ENCODE measurements at places on chromosomes 11 and 22.
A peak's percentile ranks its signal among the peaks of the same experiment; 100 is the strongest.

DNA sequence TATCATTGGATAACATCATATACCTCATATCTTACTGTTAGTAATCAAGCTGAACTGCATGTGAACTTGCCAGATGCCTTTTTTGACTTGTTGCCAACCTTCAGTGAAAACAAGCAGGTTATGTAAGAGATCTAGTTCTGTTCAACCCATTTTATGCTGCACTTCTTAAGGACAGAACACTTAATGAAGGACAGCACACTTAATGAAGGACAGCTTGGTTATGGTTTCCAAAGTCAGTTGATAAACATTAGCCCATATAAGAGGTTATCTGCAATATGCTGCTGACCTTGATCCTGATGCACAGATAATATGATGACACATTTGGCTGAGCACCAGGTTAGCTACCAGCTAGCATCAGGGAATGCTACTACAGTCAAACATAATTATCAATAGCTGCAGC, 358.7 kb upstream of the PDGFD start:
- DNase-seq, result no peak

- DNase-seq, result no peak
Observed at GRCh38 chr11:111456086-111456858, 55.9 kb downstream of the BTG4 start.

- no peak for DNase-seq
Observed at GRCh38 chr22:49432211-49432896, 395.3 kb downstream of the BRD1 start.

- no peak for DNase-seq
Observed at GRCh38 chr11:5007561-5007960, 12.9 kb downstream of the OR51L1 start.

- no peak for DNase-seq
Observed at GRCh38 chr11:3120071-3120792, 44.9 kb downstream of the OSBPL5 start.

DNA sequence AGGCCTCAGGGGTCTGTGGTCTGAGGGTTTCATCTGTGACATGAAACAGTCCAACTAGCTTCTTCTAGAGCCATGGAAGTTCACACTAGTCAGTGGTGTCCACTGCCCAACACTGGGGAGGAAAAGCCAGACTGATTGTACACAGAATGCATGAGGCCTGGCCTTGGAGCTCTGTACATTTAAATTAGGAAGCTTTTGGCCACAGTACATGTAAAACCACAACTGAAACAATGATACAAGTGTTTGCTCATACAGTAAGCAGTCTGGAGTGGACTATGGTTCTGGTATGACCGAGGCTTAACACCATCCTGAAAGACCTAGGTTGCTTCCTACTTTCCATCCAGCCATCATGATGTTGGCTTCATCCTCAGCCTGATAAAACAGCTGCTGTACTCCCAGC, 73.8 kb upstream of the SESN3 start:
- DNase-seq, result no peak

- no peak for DNase-seq
Observed at GRCh38 chr11:118746988-118747585, 43.9 kb downstream of the DDX6 start.

- no peak for DNase-seq
Observed at GRCh38 chr11:134393638-134394037, 18.4 kb downstream of the B3GAT1 start.

- no peak for DNase-seq
Observed at GRCh38 chr11:35087648-35088047, 51.3 kb upstream of the CD44 start.

DNA sequence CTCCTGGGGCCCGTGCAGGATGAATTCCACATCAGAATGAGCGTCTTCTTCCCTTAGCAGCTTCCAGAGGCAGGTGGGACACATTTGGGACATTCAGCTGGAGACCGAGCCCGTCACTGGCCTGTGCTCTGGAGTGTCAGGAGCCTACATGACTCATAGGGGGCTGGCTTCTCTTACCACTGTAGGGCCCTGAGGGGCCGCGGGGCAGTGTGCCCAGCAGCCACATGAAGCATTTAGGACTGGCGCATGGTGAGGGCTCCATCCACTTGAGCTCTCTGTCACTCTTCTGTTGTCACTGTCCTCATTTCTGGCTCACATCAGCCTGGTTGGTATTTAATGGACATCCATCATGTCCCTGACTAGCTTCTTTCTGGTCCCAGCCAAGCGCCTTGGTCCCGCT, 38.0 kb upstream of the TEF start:
- DNase-seq, result no peak

DNA sequence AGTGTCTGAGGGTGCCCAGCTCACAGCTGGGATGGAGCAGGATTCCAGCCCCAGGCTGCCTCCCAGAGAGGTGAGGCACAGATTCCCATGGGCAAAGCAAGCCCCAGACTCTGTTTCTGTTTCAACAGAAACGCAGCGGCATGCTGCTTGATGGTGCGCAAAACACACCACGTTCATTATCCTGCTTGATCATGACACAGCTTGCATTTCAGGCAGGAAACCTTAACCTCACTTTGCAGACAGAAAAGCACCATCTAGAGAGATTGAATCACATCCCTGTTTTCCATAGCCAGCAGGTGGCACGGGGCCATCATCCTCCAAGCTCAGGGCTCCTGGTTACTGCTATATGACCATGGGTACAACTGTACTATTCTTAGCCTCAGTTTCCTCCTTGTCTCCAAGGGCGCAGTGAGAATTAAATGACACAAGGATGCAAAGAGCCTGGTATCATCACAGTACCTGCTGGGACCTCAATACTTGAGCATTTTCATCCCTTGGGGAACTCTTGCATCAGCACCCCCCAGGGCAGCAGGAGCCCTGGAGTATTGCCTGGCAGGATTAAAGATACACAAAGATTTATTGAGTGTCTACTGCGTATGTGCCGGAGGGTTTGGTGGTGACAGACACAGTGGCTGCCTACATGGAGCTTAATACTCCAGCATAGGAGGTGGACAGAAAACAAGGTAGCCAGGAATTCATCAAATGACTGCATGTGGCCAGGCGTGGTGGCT, 110.0 kb downstream of the TP53I11 start:
- DNase-seq, result no peak

- no peak for DNase-seq
Observed at GRCh38 chr22:38129021-38129420, 18.5 kb upstream of the BAIAP2L2 start.

GRCh38 chr11:61671527-61671926, 8.7 kb upstream of the DAGLA start:
- no peak for DNase-seq

- no peak for DNase-seq
Observed at GRCh38 chr11:109247071-109247470, 174.9 kb upstream of the C11orf87 start.

GRCh38 chr22:49405590-49405989, 422.1 kb downstream of the BRD1 start:
- no peak for DNase-seq

GRCh38 chr11:107017433-107018218, 650 bp downstream of the GUCY1A2 start:
- DNase-seq, result peak; percentile 25

DNA sequence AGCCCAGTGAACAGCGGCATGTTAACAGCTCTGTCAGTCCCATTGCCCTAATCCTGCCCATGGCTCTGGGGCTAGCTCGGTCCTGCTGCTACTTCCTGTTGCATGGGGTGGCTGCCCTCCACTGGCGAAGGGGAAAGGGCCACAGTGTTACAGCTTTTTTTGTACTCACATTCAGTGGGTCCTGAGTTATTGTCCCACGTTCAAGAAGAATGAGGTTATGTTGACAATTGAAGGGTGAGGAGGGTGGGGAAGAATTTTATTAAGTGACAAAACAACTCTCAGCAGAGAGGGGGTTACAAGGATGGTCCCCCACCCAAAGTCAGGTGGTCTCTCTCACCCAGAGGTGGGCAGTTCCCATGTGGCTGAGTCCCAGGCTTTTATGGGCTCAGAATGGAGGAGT, 17.7 kb upstream of the MS4A7 start:
- no peak for DNase-seq

DNA sequence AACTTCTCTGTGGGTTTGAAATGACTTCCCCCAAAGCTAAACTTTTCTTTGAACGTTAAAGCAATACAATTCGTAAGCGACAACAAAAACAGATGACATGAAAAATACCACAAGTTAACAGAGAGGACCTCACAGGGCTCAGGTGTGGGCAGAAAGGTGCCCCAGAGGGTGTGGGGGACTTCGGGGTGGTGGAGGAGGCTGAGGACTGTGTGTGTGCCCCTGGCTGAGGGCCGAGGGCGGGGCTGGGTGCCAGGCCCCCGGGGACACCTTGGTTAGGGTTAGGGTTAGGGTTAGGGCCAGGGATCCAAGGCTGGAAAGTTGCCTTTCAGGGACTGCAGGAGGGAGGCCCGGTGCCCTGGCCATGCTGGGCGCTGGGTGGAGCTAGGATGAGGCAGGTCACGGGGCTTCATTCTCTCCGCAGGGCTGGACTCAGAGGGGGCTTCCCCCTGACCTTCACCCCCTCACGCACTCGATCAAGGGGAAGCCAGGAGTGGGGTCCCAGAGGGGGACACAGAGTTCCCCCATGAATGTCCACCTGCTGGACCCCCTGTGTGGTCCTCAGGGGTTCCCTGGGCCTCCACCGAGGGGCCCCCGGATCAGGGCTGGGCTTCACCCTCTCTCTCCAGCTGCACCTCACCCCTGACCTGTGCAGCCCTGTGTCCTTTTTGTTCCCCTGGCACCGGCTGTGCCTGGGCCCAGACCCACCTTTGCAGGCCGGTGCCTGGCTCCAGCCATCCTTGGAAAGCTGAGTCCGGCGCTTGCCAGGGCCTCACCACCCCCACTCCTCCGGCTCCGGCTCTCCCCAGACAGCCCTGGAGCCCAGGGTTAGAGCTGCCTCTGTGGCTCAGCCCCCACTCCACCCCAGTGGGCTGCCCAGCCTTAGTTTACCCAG, 7.0 kb downstream of the TNNI2 start:
- DNase-seq, result no peak

- DNase-seq, result no peak
Observed at GRCh38 chr11:62851807-62852522, 12.6 kb upstream of the WDR74 start.

DNA sequence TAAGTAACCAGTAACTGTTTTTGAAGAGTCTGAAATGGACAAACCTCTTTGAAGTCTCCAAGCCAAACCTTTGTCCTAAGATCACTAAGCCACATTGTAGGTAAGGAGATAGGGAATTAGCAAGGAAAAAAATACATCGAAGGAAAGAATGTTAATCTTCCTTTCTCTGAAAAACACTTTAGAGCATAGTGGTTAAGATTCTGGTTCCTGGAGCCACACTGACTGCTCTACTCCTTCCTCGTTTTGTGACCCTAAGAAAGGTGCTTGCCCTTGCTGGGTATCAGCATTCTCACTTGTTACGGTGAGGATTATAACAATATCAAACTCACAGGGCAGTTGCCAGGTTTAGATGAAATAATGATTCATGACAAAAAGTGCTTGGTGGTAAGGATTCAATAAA, 104.0 kb downstream of the SIK3 start:
- no peak for DNase-seq

- no peak for DNase-seq
Observed at GRCh38 chr11:108253176-108253575, 30.3 kb downstream of the ATM start.

GRCh38 chr11:8756201-8756600, 73.6 kb downstream of the RPL27A start:
- DNase-seq, result no peak

GRCh38 chr11:79441461-79441875, 638 bp upstream of the TENM4 start:
- DNase-seq, result no peak

DNA sequence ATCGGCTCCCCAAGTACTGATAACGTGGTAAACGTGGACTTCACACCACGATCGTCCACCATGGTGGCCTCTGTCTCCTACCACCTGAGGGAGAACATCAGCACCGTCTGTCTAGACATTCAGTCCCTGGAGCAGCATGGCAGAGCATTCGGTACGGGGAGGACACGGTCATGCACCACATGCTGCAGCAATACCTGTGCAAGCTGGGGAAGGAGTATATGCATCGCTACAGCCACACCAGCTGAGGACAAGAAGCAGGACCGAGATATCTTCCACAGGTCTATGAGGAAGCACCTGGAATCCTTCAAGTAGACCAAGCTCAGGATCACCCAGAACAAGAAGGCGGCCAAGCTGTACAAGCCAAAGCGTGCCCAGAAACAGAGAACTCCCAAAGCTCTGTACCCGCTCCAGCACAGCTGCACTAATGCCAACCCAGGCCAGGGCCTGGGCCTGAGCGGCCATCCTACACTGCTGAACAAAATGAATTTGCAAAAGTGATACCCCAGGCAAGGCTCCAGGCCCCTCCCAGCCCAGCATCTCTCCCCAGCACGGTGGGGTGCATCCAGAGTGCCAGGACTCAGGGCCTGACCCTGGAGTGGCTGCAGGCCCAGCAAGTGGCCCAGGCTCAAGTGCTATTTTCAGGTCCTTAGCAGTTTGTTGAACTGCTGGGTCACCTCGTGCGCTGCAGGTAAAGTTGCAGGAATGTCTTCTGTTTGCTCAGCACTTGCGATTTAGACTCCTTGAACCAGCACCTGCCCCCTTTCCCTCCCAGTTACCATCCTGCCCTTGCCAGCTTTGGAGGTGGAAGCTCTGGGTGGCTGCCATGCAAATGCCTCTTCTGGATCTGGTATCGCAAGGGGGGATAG, 119.3 kb upstream of the SERPIND1 start:
- DNase-seq, result no peak

DNA sequence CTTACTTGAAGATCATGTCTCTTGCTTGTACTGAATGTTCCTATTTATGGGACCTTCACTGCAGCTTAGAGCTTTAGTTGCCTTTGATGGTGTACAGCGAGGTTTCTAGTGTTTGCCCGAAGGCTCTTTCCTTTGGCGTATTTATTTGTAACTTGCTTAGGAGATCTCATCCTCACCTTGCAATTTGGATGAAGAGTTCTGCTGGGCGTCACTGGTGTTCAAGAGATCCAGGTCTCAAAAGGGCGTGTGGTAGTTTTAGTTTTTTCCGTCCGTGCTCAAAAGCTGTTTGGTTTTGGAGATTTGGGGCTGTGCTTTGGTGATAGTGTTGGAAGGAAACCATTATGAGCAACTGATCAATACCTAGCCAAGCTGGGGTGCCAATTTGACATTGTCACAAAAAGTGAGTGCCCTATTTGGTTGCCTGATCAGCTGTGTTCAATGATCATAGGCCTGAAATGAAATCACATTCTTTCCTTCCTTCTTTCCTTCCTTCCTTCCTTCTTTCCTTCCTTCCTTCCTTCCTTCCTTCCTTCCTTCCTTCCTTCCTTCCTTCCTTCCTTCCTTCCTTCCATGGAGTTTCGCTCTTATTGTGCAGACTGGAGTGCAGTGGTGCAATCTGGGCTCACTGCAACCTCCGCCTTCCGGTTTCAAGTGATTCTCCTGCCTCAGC, 69.7 kb upstream of the GRAMD1B start:
- no peak for DNase-seq

DNA sequence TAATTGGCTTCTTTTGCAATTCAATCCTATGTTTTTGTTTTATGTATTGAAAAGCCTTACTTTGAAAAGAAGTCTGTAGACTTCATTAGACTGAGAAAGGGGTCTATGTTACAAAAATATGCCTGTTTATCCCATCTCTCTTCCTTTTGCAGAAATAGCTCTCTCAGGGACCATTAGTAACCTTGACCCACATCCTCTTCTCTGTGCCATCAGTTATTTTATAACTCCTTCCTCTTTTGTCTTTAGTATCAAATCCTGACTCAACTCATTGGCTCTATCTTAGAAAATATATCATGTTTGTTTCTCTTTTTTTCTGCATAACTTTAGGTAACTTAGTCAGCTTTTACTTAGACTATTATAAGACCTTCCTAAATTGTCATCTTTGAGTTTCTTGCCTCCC, 20.3 kb downstream of the ZC3H12C start:
- no peak for DNase-seq

All from activated T-cell treated with anti-CD3 and anti-CD28 coated beads for 48 hours (primary cell).